Lung (tissue), 17 donors: ENCODE measurements at places on chromosomes 1 and 21. TPM values are rescaled to one million over a fixed set of nuclear protein-coding genes. Genes with fewer than 3 reads are reported as not detected.

DNA sequence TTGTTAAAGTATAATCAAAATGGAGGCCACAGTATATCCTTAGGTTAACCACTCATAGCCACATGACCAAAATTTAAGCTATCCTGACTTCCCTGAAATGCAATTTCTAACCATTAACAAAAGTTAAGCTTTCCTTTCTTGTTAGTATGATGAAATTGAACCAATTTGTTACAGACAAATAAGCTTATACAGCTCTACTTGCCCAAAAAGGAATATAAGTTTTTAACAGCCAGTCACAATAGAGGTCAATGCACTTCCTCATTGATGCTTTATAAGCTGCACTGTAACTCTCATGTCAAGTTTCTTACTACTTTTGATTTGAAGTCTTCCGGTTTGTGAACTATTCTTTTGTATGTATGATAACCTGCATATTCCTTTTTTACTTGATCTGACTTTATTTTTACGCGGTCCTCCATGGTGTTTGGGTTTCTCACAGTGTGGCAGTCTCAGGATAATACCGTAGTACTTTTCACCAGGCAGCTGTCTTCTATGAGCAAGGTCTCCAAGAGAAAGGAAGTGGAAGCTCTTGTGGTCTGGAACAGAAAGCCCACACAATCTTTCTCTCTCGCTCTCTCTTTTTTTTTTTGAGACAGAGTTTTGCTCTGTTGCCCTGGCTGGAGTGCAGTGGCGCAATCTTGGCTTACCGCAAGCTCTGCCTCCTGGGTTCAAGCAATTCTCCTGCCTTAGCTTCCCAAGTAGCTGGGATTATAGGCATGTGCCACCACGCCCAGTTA is 331.6 kb downstream of the SRGAP2C start:
- no peak for DNase-seq

DNA sequence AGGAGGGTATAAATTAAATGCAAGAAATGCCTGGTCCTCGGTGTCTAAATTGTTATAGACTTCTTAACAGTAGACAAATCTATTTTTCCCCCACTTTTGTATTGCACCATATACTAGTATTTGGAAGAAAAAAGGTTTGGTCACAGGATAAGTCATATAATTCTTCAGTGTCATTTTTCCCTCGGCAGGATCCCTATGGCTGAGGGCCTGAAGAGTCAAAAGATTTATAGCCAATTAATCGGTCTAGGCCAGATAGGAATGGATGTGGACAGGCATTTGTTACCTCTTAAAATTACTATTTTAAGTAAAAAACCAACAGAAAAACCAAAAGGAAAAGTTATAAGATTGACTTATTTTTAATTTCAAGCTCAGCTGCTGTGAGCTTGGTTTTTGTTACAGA is 45.6 kb downstream of the CRP start:
- no peak for DNase-seq

SPAG17 gene
- 40.0 TPM for total RNA-seq

DNA sequence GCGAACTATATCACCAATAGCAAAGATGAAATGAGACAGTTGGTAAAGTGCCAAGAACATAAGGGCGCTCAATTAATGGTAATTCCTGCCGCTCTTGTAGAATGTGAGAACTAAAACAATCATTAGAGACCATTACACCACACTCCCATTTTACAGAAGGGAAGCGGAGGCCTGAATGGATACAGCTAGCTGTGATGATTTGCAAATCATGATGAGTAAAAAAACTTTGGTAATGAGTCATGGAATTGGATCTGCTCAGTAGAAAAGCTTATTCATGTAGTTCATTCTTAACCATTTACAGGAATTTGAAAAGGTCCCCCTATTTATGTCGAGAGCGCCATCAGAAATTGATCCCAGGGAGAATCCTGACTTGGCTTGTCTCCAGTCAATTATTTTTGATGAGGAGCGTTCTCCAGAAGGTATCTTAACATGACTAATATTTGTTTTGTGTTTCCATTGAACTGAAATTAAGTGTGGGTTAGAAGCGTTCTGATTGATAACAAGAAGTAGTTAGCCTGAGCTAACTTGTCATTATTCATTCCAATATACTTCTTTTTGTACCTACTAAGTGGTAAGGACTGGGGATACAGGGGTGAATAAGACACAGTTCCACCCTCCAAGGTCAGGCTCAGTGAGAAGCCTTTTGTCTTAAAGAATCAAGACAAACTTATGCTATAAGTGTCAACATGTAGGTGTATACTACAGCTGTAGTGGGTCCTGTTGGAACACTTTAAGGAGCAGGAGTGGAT is 812 bp downstream of the TTC4 start:
- no peak for DNase-seq

- DNase-seq: no peak
These were observed 341.6 kb downstream of the MATN1 start for GRCh38 chr1:30381671-30382365.

NCMAP gene
- 6.5 TPM for total RNA-seq

GRCh38 chr1:228548788-228549187 is 61.6 kb downstream of the RNF187 start:
- DNase-seq: no peak

PTPRC gene
- 82.9 TPM for total RNA-seq

GRCh38 chr1:200483491-200484143 is 73.8 kb upstream of the ZNF281 start:
- DNase-seq: no peak

DMBX1 gene
- total RNA-seq: 0.09 TPM

GRCh38 chr1:82160036-82160435 is 359.3 kb downstream of the ADGRL2 start:
- peak; percentile 5 for DNase-seq

RAP1GAP gene
- total RNA-seq: 14.6 TPM

GRCh38 chr1:32991819-32992488 is 27.3 kb upstream of the RNF19B start:
- no peak for DNase-seq

- no peak for DNase-seq
These were observed 169.5 kb downstream of the CRB1 start for GRCh38 chr1:197437601-197438000.
